ENCODE measurements at places on chromosomes 16 and 17. TPM values are rescaled to one million over a fixed set of nuclear protein-coding genes. Genes with fewer than 3 reads are reported as not detected.

The LGALS9C gene
- not detected for total RNA-seq

DNA sequence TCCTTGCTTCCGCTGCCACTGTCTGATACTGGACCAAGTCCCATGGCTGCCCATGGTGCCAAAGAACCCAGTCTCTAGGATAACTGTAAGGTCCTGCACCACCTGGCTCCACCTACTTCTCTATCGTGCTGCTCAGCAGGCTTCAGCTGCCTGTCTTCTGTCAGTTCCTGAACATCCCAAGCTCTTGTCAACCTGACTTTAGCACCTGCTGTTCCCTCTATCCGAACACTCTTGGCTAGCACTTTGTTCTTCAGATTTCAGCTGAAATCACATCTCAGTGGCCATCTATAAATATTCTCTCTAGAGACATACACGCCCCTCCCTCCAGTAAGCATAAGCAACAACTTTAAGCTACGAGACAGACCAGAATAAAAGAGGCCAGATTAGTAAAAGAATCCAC is 15.0 kb upstream of the TMEM101 start:
- DNase-seq = no peak

GRCh38 chr17:77958716-77959125 is 218 bp downstream of the TNRC6C start:
- no peak for DNase-seq

DNA sequence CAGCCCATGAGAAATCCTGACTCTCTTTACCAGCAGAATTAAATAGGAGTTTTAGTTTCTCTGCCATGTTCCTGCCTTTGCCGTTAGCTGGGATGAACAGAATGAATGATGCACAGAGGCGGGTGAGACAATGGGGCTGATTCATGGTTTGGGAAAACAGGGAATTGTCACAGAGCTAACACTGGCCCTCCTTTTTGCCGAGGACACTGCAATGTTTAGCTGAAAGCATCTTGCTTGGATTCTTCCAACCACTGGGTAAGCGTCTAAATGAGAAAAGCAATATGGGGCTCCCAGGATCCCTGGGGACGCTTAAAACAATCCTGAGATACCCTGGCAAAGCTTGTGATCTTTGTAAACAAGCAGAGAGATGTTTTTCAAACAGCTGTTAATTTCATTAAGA is 12.8 kb upstream of the PAFAH1B1 start:
- DNase-seq = no peak

DNA sequence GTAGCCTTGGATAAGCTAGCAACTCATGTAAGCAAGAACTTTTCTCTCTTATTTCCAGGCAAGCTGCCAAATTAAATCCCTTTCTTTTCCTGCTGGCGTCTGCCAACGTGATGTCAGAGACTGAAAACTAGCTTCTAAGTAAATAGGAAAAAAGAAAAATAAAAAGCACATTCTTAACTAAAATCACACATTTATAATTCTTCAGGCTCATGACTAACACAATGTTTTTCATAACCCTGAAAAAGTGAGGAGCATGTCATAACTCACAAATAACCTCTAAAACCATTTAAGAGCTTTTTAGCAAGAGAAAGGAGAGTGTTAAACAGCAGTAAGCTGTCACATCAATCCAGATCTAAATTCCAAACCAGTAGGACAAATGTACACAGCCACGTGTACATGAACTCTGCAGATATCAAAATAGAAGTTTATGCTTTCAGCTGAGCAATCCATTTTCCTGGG is 110.0 kb downstream of the N4BP1 start:
- DNase-seq = peak; percentile 72

- DNase-seq = no peak
Measured at GRCh38 chr17:83004791-83005380, 74.5 kb upstream of the METRNL start.

- peak; percentile 56 for DNase-seq
Measured at GRCh38 chr16:50573947-50574744, 25.9 kb downstream of the NKD1 start.
